Kidney epithelial cell (primary cell): ENCODE measurements at places on chromosomes 2 and 18. TPM values are rescaled to one million over a fixed set of nuclear protein-coding genes. Genes with fewer than 3 reads are reported as not detected.

CD226 gene
- not detected in 2 replicates for total RNA-seq

HOXD11 gene
- total RNA-seq = 5.4 and 16.3 TPM in 2 replicates

IL18R1 gene
- total RNA-seq = 5.1 and 9.2 TPM in 2 replicates

RAPGEF4 gene
- total RNA-seq = 0.71 and 1.0 TPM in 2 replicates

LBX2 gene
- 1.9 and 3.4 TPM in 2 replicates for total RNA-seq
